Activated naive CD4-positive, alpha-beta T cell (primary cell): ENCODE measurements at places on chromosomes 6 and 20.

- no peak for DNase-seq
Measured at GRCh38 chr20:19223640-19224039, 11.2 kb downstream of the SLC24A3 start.

DNA sequence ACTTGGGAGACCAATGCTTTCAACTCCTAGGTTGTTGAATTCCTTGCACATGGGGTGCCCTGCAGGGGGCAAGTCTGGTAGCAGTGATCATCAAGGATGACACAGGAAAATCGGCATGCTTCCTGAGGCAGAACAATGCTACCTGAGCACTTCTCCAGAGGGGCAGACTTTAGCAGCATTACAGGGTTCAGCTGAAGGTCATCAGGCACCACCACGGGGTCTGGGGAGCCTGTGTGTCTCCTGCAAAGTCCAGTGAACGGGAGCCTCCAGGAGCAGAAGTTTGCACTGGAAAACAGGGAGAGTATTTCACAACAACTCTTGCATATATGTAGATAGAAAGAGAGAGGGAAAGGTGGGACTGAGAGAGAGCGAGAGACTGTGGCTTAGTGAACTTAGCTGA, 10.2 kb downstream of the VSX1 start:
- no peak for DNase-seq

DNA sequence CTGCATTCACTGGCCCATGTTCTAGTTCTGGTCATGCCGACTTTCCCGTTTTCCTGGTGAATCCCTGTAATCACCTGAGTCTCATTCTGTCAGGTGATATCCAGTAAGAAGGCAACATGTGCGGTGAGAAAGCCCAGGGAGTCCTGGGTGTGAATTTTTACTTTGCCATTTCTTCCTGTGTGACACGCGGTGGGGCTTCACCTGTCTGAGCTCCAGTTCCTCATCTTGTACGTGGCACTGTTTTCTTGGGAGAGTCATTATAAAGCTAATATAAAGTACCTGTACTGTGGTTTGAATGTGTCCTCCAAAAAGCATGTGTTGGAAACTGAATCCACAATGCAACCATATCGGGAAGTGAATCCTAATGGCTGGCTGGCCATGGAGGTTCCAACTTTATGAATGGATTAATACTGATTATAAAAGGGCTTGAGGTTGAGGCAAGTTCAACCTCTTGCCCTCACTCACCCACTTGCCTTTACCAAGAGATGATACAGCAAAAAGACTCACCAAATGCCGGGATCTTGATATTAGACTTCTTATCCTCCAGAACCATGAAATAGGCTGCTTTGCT, 5.1 kb downstream of the HLA-E start:
- no peak for DNase-seq

- DNase-seq: no peak
Measured at GRCh38 chr6:4272996-4273395, 137.6 kb upstream of the ECI2 start.

DNA sequence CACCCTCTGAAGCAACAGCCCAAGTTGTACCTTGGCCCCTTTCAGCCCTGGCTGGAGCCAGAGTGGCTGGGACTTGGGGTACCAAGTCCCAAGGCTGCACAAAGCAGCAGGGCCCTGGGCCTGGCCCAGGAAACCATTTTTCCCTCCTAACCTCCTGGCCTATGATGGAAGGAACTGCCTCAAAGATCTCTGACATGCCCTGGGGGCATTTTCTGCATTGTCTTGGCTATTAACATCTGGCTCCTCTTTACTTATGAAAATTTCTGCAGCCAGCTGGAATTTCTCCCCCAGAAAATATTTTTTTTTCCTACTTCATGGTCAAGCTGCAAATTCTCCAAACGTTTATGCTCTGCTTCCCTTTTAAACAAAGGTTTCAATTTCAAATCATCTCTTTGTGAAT, 269.4 kb upstream of the CDYL start:
- no peak for DNase-seq

DNA sequence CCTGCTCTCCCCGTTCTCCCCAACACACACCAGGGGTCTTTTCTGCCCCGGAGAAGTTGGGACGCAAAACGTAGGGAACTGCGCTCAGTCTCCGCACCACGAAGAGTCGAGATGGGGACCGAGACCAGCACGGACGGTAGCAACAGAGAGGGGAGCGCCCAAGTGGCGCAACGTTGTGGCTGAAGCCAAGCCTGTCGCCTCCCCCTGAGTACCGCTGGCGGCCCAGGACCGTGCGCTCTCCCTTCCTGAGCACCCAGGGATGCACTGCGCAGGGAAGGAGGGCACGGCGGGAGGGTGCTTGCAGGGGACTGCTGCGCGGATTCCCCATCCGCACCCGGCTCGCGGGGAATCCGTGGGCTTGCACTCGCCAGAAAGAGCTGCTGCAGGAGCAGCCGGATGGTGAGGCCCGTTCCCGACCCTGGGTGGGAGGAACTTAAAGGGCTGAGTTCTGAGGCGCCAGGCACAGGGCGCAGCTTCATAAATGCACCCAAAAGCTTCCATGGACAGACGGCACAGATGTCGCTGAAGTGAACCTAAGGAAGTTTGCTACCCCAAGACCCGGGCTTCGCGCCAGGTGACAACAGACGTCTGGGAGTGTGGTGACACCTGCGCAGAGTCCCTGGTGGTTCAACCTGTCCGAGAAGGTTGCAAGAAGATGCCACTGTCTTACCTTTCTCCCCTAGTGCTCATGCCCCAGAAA, 178.7 kb downstream of the TBXT start:
- DNase-seq: no peak

DNA sequence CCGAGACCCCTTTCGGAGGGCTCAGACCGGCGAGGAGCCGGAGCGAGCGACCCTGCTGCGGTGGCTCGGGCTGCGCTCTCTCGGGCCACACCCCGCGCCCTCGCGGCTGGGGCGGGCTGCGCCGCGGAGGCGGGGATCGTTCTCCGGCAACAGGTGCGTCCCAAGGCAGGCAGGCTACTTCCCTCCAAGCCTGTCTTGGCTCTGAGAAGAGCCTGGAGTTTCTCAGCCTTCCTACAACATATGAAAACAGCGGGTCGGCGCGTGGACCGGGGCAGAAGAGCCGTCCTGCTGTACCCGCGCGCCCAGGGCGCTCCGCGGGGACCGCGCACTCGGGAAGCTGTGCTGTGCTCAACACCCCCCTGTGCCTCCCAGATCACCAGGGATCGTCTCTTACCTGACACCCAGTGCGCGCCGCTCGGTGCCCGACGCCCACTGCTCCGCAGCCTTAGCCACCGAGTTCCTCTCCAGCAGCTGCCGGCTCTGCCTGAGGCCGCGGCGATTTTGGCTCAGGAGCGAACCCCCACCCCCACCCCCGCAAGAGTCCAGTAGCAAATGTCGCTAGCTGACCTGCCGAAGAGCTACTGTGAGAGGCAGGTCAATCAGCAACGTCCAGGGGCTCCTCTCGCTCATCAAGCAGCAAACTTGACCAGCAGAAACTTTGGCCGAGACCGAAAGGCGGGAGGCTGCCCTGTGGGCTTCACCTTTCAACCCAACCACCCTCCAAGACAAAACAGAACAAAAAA, 3.7 kb upstream of the OLIG3 start:
- no peak for DNase-seq

GRCh38 chr20:58894652-58895447, 42.3 kb downstream of the GNAS start:
- DNase-seq: no peak

- DNase-seq: no peak
Measured at GRCh38 chr20:23867152-23867776, 12.3 kb downstream of the CST5 start.

DNA sequence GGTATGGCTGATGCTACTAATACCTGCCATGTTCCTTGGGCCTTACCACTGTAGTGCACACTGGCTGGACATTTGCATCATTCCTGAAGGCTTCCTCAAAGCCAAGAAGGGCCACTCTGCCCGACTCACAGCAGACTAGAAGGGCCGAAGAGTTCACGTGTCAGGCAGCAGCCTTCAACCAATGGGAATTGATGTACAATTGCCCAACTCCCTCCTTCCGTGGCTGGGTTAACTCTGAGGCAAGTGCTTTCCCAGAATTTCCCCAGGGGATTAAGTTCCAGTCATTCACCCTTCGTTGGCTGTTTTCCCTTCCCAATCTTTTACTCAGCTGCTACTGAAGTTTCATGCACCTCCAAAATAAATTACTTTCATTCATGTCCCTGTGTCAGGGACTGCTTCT, 29.8 kb downstream of the PSMB9 start:
- no peak for DNase-seq

DNA sequence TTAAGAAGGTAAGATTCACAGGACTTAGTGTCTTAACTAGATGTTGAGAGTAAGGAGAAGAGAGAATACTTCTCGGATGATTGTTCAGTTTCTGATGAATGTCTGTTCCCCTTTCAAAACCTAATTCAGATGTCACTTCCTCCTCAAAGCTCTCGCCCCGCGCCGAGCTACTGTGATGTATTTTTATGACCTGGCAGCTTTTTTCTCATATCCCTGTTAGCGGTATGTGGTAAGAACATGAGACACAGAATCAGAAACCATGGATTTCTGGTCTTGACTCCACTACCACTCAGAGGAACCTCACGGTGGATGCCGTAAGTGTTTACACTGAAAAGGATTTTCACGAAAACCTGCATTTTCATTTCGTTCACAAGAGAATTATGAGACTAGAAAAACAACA, 48.4 kb downstream of the CEP43 start:
- peak; percentile 7 for DNase-seq

DNA sequence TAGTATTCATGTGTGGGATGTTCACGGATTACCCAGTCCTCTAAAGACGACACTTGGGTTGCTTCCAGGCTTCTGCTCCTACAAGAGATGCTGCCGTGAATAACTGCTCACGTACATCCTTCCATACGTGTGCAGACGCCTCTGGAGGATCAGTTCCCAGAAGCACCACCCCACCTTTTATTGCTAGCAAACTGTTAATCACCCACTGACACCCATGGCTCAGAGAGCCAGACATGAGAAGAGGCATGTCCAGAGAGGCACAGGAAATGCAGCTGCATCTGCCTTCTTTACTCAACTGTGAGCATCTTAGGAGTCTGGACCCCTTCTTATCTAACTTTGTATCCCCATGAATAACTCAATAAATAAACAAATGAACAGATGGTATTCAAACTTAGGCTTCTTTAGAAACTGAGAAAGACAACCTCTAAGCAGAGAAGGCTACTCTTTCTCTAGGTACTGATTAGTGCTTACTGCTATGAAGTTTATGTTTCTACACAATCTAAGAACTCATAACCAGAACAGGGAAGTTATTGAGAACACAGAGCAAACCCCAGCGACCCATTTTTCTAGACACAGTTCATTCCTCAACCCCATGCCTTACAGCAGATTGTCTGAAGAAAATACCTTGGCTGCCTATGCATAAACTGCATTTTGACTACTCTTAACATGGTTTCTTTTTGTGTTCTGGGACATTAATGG, 228.7 kb upstream of the RREB1 start:
- no peak for DNase-seq

DNA sequence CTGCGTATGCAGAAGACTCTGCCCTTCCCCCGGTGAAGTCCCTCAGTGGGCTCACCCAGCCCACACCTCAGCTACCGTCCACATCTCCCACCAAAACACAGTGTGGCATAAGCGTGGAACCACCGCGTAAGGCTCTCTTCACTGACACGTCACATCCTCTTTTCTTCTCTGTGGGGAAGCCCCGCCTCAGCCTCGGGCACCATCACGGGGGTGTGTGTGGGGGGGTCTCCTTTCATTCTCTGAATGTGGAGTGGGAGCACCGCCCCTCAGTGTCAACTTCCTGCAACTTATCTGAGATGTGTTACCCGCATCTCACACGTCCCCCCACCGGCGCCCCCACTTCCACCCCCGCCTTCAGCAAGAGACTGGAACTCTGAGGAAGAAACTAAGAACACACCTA, 388.4 kb upstream of the JARID2 start:
- DNase-seq: peak; percentile 49

DNA sequence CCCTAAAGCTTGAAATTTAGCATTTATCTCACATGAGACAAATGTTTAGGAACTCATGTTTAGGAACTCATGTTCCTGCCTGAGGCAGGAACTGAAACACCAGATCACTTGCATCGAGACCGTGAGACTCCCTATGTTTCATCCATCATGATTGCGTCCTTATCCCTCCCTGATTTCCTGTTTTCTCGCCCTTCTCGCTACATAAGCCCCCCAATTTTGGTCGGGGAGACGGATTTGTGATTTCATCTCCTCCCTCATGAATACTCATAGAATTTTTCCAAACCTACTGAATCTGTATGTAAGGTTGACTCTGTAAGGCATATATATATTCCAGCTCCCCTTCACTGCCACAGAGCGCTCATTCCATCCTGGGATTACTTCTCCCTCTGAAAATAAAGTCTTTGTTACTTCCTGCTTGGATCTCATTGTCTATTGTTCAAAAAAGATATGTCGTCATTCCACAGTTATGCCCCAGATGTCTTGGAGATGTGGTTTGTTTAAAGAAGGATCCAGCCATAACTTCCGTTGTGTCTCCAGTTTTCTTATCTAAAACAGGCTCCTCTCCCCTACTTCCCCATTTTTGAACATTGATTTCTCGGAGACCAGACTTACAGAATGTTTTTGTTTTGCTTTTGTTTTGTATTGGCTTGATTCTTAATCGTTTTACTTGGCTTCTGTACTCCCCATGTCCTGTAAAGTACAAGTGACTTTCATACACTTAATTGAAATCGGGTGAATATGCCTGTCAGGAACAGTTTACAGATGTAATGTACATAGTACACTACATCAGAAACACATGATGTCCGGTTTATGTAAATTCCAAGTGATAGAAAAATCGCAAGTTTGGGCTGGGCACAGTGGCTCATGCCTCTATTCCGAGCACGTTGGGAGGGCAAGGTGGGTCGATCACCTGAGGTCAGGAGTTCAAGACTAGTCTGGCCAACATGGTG, 118.7 kb downstream of the HFE start:
- no peak for DNase-seq

- no peak for DNase-seq
Measured at GRCh38 chr6:311679-312220, 19.5 kb downstream of the DUSP22 start.
